ENCODE measurements at places on chromosomes 3 and 15.
A peak's percentile ranks its signal among the peaks of the same experiment; 100 is the strongest.

DNA sequence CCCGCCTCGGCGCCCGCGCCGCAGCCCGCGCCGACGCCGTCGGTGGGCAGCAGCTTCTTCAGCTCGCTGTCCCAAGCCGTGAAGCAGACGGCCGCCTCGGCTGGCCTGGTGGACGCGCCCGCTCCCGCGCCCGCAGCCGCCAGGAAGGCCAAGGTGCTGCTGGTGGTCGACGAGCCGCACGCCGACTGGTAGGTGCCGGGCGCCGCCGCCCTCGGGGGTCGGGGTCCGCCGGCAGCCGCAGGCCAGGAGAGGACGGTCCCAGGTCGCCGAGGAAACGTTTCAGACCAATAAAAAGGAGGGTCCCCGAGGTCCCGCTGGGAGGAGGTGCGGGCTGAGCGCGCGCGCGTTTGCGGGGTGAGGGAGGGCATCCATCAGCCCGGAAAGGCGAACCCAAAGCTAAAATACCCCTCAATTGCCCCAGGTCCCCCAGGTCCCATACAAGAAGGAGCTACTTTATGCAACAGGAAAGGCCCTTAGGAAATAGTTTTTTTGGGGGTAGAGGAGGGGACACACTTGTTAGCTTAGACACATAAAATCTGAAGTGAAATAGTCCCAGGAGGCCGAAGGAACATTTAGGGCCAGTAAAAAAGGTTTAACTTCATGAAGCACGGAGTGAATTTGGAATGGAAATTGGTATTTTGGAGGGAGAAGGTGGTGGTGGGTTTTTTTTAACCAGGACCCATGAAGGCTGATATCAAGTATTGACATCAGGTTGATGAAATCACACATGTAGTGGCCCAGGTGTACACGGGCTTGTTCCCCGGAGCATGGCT is 739 bp downstream of the SYN2 start:
- no peak for DNase-seq

DNA sequence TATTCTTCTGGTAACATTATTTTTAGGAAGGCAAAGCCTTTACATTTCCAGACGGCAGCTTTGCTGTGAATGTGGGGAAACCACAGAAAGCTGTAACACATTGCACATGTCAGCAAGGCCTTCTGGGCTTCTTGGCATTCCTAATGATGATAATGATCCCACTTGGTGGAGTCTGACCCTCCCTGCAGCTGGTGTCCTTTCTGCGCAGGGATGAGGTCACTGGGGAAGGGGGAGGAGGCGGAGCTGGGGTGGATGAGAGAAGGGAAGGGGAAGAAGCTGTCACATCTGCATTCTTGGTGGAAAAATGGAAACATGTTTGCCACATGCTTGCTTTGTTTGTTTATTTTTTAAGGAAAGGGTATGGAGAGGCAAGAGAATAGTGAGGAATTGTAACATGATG is 68.6 kb downstream of the FILIP1L start:
- DNase-seq: no peak

GRCh38 chr3:50354186-50354764 is 3.6 kb downstream of the CYB561D2 start:
- no peak for DNase-seq

DNA sequence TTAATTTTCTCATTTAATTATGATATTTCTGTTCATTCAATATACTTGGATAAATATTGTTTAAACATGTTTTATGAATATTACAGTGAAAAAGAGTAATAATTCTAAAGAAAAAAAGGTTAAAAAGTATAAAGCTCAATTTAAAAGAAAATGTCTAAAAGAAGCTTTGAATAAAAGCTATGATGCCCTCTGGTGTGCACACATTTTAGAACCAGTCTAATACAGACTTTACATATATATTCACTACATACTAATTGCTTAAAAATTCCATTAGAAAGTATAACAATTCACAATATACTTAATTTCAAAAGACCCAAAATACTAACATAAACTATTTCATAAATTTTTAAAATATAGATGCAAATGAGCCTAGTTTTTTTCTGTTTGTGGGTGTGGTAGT is 909.1 kb upstream of the ROBO1 start:
- DNase-seq: no peak

GRCh38 chr15:50137893-50138292 is 18.9 kb upstream of the ATP8B4 start:
- DNase-seq: no peak

DNA sequence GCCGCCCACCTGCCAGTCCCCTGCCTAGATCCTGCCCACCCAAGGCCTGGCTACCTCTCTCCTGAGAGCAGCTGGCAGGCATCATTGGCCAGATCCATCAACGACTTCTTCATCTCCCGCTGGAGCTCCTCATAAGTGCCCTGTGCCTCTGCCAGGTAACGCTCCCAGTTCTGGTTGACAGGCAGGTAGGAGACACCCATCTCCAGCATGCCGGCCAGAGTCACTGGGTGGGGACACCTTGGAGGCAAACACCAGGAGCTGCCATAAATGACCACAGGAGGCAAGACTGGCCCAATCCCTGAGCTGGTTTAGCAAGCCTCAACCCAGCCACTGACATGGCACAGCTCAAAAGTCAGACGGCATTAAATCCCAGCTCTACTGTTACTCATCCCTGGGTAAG is 7.5 kb downstream of the POLG start:
- no peak for DNase-seq

DNA sequence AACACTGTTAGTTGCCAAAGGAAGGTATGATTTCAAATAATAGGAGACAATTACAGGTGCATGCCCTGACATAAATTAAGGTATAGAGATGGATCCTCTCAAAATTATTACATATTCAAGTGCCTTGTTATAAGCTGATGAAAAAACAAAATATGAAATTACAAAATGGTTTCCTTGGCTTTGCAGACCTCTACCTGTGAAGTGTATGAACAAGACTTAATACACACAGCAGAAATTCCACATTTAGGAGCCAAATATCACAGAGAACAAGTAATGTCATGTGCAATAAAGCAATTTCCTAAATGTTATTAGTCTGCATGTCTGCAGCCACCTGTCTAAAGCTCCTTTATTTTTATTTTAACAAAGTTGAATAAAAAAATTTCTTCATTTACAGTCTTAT is 151.5 kb downstream of the ALCAM start:
- DNase-seq: no peak

DNA sequence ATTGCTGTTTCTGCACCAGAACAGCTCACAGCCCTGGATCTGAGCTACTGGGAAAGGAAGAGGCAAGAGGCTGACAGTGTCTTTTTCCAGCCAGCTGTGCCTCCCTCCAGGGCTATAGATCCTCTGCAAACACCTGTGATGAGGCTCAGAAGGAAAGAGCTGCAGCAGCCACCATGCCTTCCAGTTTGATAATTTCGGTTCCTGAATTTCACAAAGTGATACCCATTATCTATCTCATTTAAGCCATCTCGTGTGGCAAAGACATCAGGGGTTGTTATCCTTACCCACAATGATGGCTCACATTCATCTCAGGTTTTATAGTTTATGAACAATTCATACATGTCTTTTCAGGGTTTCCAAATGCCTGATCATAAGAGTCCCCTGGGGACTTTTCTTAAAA is 1.8 kb upstream of the LARP6 start:
- DNase-seq: no peak

- DNase-seq: no peak
Observed at GRCh38 chr15:41207687-41208448, 22.7 kb downstream of the EXD1 start.

DNA sequence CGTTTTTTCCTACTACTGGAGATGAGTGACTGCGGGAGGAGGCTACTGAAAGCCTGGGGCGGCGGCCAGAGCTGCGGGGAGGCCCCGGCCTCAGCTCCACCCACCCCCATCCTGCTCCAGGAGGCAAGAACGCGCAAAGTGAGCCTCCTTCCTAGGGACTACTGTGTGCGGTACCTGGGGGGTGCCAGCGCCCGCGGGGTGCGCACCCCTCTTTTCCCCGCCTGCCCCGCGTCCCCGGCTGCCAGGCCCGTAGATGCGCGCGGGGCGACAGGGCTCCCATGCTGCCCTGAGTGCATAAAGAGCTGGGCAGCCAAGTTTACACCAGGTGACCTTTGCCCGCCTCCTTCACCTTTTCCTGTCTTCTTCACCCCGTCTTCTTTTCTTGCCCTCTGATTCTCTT is 2.5 kb upstream of the USF3 start:
- DNase-seq: peak; percentile 25

GRCh38 chr3:43882976-43883680 is 192.4 kb downstream of the ABHD5 start:
- no peak for DNase-seq

All from CD4-positive, alpha-beta T cell treated with Interleukin-6 for 4 hours (primary cell).